ENCODE measurements at places on chromosomes 11 and 22.

GRCh38 chr22:30607939-30608338 is 965 bp downstream of the TCN2 start:
- DNase-seq, result no peak

DNA sequence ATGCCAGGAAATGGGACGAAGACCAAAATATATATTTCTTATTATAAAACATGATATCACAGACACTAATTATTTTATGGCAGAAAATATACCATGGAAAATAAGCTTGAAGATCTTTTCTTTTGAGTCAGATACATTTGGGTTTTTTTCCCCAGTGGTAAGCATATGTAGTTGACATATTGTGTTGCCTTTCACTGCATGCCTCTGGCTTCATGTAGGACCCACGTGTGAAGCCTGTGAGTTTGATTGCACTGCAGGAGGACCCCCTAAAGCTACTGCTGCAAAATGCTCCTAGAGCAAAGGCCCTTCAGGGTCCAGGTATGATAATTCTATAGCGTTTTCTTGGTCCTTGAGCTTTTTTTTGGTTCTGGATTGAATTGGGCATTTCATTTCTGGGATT is 190.7 kb upstream of the KIRREL3 start:
- no peak for DNase-seq

GRCh38 chr22:35043252-35043933 is 22.6 kb upstream of the ISX start:
- DNase-seq, result no peak

GRCh38 chr22:49481659-49482399 is 345.8 kb downstream of the BRD1 start:
- DNase-seq, result no peak

- DNase-seq, result no peak
Observed at GRCh38 chr11:83709434-83709833, 423.3 kb upstream of the CCDC90B start.

DNA sequence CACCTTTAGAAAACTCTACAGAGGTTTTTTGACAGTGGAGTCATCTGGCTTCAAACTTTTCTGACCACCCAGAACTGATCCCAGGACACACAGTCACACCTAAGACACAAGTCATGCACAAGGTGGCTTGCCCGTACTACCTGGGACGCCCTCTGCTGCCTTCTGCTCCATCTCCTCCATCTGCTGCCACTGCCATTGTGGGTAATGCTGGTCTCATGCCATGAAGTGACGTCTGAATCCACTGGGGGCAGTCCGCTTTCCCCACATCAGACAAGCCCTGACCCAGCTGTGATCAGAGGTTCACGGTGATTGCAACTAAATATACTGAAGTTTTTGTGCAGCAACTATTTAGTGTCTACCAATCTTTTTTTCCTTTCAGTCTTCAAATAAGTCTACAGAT is 5.4 kb upstream of the NDUFS8 start:
- no peak for DNase-seq

GRCh38 chr11:64086258-64087123 is 50.8 kb downstream of the FLRT1 start:
- DNase-seq, result peak; percentile 26

DNA sequence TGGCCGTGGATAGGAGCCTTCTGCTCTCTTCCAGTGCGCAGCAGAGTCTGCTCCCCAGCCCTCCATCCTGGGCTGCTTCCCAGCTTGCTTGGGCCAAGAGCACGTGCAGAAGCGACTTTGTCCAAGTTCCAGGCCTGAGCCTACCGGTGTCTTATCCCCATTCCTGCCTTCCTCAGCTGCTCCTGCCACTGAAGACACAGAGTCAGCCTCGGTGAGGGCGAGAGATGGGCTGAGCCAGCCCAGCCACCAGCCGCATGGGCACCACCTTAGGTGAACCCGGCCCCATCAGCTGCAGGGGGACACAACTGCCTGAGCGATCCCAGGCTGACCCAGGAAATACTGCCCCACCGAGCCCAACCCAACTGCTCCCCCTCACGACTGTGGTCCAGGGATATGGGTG is 847.8 kb downstream of the TBC1D22A start:
- DNase-seq, result no peak

GRCh38 chr11:66546368-66546965 is at the start of gene ACTN3:
ACTN3 (plus strand) TSS chr11:66546903; CDS start chr11:66546938, 35 bp downstream.
- DNase-seq, result no peak

DNA sequence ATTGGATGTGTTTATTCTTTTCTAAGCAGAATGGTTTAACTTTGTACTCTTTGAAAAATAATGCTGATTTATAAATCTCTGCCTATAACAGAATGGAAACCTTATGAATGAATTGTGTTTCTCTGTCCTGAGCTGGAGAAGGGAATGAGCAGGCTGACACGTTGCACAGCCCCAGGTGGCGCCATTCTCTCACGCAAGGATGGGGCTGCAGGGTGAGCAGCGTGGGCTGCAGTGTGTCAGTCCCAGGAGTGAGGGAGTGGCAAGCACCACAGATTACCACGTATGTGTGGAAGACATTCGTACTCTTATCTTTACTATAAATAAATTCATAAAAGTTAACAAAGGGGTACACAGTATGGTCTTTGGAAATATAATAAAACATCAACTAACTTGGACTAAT is 33.4 kb downstream of the FDX1 start:
- DNase-seq, result peak; percentile 14

DNA sequence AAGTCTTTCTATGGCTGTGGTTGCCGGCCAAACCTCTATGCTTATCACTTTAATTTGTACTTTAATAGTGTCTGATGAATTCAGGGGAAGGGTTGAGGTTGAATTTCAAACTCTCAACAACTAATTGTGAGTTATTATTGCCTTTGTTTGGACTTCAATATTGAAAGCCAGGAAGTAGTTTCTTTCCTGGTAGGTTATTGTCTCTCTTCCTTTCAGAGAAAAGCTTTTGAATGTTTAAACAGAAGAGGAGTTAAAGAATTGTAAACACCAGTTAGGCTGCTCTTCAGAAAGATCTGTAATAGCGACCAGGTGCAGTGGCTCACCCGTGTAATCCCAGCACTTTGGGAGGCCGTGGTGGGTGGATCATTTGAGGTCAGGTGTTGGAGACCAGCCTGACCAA is 22.2 kb downstream of the NNMT start:
- no peak for DNase-seq

- DNase-seq, result peak; percentile 47
Observed at GRCh38 chr11:9506489-9507276, 45.9 kb downstream of the ZNF143 start.

DNA sequence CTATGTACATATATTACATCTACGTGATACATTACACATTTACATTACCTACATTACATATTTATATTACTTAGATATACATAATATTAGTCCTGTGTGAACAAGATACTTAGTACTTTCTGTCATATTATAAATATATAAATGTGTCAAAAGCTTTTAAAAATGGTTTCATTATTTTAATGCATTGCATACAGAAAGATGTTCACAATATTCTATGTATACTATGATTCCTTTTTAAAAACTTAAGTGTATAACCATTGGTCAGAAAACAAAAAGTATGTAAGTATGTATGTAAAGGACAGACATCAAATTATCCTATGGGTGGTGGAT is 647 bp upstream of the ZW10 start:
- no peak for DNase-seq

- DNase-seq, result no peak
Observed at GRCh38 chr11:110318638-110319404, 22.4 kb upstream of the RDX start.

Measured in NCI-H2107 (cell line).